H7 (cell line): ENCODE measurements at places on chromosomes 2 and 18.

- no peak for DNase-seq
These were observed 291.2 kb upstream of the DDX18 start for GRCh38 chr2:117523267-117523666.

GRCh38 chr18:45895339-45895738 lies 69.9 kb downstream of the SIGLEC15 start:
- DNase-seq, result no peak

GRCh38 chr2:6647046-6647445 lies 218.7 kb downstream of the CMPK2 start:
- DNase-seq, result no peak

GRCh38 chr2:40321016-40321623 lies 130.8 kb downstream of the SLC8A1 start:
- DNase-seq, result no peak

GRCh38 chr2:39140322-39140847 lies 19.5 kb upstream of the SOS1 start:
- DNase-seq, result no peak

GRCh38 chr2:111698743-111699554 lies 185.0 kb downstream of the ANAPC1 start:
- peak; percentile 39 for DNase-seq

- no peak for DNase-seq
These were observed 4.9 kb downstream of the ZAP70 start for GRCh38 chr2:97718051-97718882.

DNA sequence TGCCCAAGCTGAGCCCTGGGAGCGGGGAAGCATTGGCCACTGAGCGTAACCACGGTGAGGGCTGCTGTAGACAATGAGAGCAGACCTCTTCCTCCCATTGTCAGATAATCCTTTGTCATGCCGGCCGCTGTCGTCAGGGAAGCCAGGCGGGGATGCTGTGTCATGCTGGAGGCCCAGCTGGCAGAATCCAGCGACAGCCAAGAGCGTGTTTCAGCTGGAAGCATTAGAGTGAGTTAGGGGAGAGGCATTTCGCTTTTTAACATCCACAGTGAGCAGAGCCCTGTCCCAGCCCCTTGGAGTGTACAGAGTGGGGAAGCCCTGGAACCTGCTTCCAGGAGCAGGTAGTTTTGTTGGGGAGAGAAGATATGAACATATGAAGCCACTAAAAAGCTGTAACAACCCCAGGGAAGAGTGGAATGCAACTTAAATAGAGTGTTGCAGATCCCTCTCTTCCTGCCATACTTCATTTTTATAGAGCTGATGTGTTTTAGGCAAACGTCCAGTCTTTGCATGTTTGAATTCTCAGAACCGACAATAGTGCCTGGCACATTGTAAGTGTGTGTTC lies 7.0 kb downstream of the CTIF start:
- peak; percentile 76 for DNase-seq

- DNase-seq, result no peak
These were observed 73.3 kb downstream of the TFCP2L1 start for GRCh38 chr2:121211689-121212151.

DNA sequence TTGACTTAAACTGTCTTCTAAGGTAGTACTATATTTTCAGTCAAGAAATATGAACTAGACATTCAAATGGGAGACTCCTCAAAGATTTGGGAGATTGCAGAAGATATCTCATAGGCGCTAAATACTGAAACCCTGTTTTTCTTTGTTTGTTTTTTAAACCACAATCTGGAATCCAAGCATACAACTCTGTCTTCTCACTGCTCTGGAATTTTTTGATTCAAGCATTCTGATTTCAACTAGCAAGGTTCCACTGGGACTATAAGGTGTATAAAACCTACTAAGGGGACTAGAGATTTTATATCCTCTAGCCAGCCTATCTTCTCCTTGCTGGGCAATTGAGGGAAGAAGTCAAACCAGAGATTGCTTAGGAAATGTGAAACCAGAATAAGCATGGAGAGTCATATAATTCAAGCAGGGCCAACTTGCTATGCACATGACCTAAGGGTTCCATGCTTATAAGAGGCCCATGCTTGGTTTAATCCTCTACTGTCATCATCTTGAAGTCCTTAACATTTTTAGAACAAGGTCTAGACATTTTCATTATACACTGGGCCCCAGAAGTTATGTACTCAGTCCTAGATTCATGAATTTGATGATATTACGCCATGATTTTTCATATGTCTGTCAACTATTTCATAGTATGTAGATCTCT lies 405.5 kb downstream of the PARD3B start:
- no peak for DNase-seq

GRCh38 chr2:150292807-150293206 lies 194.7 kb downstream of the RND3 start:
- no peak for DNase-seq

DNA sequence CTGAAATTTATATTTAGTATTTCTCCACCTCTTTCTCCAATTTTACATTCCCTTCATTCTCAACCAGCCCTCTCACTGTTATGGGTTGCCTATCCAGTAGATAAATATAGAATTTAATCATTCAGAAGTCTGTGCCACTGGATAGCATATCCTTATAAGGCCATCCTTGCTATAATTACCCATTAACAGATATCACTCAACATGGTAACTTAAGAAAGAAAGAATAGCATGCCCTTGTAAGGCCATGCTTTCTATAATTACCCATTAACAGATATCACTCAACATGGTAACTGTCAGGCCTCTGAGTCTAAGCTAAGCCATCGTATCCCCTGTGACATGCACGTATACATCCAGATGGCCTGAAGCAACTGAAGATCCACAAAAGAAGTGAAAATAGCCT lies 1137.4 kb upstream of the FAM98A start:
- DNase-seq, result no peak

DNA sequence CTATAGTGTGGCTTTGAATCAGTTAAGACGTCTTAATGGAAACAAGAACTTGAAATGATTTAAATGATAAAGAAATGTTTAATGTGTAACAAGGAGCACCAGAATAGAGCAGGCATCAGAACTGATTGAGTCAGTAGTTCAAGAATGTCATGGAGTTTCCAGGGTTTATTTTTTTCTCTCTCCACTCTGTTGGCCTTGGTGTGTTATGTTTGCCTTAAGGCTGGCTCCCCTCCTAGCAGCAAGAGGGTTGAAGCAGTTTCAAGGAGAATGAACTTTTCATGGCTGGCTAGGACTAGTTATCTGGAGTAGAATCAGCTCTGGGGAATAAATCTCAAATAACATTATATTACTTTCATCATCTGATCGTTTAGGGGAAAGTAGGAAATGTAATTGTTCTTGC lies 13.4 kb upstream of the GLS start:
- DNase-seq, result no peak

DNA sequence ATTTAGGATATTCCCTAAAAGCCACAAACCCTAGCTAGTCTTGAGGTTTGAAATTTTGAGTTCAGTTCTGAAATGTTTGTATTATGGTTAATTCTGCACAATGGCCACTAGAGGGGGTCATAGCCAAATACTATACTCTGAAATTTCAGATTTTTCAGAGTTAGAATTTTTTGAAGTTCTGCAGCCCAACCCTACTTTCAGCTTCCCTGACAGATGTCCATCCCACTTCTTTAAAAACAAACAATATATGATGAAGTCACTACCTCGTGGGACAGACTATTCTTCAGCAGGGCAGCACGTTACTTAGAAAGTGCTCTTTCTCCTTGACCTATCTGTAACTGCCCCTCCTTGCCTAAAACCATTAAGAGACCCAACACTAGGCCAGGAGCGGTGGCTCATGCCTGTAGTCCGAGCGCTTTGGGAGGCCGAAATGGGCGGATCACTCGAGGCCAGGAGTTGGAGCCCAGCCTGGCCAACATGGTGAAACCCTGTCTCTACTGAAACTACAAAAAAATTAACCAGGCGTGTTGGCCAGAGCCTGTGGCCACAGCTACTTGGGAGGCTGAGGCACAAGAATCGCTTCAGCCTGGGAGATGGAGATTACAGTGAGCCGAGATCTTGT lies 48.2 kb upstream of the PAPOLG start:
- DNase-seq, result peak; percentile 63

DNA sequence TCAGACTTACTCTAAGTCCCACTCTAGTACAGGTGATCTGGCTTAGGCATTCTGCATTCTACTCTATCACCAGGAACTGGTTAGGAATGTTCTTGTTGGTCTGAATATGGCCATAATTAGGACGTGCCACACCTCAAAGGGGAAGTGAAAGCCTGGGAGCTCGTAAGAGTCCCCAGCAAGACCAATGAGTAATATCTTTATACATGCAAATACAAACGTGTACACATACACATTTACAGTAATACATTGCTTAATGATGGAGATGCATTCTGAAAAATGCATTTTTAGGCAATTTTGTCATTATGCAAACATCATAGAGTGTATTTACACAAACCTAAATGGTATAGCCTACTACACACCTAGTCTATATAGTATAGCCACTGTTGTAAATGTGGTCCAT lies 19.5 kb upstream of the ERCC3 start:
- no peak for DNase-seq

DNA sequence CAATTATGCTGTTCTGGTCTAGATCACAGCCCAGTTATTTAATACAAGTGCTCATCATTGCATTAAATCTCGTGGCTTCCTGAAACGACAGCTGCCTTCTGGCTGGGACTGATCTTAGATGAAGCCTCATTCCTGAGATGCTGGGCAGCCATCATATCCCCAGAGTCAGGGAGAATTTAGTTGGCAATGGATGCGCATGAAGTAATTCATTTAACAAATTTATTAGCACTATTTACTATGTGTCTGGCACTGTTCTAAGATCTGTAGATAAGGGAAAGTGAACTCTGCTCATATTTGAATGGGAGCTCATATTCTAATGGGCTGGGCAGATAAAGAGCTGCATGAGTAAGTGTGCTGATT lies 244.7 kb downstream of the KCNS3 start:
- DNase-seq, result no peak

GRCh38 chr2:10568736-10569432 lies 120.8 kb upstream of the ODC1 start:
- DNase-seq, result no peak

- peak; percentile 71 for DNase-seq
These were observed 175.3 kb downstream of the CLIP4 start for GRCh38 chr2:29290293-29291047.
